Fibroblast of lung (primary cell): ENCODE measurements at places on chromosomes 5 and 9.

DNA sequence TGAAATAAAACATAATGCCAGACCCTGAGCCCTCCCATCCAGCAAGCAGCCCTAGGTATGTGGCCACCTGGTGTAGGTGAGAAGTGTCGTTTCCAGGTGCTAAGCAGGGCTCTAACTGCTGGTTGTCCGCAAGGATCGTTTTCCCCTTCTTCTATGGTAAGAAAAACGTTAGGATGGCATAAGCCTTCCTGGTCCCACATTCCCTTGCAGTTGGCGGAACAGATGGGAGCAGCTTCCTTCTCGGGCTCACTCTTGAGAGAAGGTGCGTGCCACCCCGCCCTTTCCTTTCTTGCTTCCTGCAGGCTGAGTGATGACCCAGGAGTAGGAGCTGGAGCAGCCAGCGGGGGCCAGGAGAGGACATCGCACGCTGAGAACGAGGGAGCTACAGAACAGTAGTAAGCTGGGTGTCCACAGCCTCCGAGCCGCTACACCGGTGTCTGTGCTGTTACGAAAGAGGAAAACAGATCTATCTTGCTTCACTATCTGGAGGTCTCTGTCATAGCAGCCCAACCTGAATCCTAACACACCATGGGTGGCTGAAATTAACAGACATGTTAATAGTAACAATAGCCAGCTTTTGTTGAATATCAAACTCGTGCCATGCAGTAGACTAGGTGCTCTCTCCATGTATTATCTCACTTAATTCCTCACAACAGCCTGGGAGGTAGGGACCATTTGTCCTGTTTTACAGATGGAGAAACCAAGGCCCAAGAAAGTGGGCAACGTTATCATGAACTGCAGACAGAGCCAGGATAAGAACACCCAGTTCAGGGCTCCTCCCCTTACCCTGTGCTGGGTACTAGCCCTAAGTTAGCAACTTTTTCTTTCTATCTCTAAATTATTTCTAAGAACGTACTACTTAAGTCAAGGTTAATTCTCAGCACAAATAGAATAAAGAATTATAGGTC lies 139.8 kb downstream of the COL23A1 start:
- no peak for DNase-seq

DNA sequence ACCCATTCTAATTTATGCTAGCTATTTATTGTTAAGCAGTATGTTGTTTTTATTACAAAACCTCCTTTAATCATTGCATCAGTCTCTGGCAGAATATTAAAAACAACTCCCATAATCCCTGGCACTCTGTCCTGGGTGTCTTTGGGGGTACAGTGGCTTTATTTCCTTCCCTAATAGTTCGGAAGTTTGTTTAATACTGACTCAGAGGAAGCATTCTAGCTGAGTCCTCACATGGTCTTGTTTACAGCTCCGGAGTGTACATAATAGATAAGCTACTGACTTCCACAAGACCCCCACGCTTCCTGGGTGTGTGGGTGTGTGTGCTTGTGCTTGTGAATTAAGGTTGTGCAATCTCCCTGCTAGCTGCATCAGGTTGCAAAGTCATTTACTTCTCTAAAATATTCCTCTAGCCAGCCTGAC lies 149.8 kb upstream of the CDKN2B start:
- peak; percentile 86 for DNase-seq

DNA sequence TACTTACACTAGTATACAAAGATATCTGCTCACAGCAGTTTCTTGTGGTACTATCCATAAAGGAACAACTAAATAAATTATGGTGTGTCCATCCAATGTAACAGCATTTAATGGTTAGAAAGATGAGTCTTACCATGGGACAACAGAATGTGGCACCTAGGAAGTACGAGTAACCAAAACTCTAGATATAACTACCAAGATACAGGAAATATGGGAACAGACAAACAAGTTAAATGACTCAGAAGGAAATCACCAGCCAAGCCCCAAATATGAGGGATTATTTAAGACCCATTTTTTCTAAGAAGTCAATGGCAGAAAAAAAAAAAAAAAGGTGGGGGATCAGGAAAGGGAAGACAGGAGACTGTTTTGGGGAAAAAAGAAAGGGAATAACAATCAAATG lies 294.8 kb downstream of the PRELID2 start:
- DNase-seq = no peak

GRCh38 chr5:172939611-172940267 lies 19.5 kb upstream of the RPL26L1 start:
- DNase-seq = no peak

DNA sequence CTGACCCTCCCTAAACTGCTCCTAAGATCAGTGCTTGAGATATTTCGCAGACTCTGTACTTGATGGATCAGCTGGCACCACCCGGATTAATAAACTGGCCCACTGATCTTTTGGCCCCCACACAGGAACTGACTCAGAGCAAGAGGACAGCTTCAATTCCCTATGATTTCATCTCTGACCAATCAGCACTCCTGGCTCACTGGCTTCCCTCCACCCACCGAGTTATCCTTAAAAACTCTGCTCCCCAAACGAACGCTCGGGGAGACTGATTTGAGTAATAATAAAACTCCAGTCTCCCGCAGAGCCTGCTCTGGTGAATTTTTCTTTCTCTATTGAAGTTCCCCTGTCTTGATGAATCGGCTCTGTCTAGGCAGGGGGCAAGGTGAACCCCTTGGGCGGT lies 36.5 kb upstream of the CD180 start:
- DNase-seq = peak; percentile 54

DNA sequence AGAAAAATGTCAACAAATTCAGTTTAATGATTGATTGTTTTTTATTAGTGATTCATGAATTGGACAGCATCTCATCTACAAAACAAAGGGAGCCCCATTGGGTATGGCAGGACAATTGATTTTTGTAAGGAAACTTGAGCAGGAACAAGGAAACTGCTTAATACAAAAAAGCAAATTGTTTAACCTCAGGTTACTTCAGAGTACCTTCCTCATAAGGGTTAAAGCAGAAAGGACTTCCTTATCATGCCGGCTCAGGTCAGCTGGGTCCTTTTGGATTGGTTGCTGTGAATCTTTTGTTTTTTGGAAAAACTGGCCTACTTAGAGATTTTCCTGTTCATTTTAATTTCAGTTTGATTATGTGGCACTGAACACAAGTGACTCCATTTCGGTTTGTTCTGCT lies 211.8 kb downstream of the ARRDC3 start:
- no peak for DNase-seq

DNA sequence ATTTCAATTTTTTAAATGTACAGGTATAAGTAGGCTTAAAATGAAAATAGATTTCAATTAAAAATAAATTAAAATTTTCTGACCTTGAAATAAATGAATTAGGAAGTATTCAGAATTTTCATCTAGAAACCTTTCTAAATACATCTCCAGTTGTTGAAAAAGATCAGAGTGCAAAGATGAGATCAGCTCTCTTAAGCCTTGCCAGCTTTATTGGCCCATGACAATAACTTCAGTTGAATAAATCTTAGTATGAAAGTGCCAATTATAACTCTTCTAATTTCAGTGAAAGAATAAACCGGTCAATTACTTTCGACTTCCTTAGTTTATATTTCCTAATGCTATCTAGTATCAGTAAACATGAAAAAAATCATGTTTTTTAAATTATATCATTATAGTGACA lies 117.4 kb downstream of the FBXL17 start:
- no peak for DNase-seq

DNA sequence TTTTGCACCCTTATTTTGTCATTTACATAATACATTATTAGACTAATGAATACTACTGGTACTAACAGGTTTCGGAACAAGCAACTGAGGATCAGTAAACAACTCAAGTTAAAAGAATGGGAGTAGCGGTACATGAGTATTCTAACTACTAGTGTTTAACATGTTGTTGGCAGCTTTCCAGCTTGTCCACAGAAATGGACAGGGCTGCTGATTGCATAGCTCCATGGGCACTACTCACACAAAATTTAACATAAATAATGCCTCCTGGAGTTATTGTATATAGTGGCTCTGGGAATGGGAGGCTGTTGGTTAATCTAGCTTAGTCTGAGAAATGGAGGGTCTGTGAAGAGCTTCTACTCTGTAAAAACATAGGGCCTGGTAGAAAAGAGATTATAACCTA lies 6.7 kb downstream of the NCBP1 start:
- DNase-seq = peak; percentile 51

DNA sequence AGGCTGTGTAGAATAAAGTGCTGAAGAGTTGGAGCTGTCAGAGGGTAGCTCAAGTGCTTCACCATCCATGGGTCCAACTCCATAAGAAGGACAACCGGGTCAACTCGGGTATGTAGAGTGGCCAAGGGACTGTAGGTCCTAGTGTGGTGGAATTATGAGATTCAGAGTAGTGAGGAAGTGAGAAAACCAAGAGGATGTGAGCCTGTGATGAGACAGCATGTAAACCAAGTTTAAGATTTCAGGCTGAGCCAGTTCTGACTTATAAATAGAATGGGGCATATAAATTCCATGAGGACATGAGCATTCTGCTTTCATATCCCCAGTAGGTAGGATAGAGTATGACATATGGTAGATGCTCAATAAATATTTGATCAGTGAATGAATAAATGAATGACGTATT lies 96.3 kb downstream of the CFAP95 start:
- no peak for DNase-seq

GRCh38 chr5:33148076-33148513 lies 292.7 kb upstream of the TARS1 start:
- DNase-seq = peak; percentile 91

DNA sequence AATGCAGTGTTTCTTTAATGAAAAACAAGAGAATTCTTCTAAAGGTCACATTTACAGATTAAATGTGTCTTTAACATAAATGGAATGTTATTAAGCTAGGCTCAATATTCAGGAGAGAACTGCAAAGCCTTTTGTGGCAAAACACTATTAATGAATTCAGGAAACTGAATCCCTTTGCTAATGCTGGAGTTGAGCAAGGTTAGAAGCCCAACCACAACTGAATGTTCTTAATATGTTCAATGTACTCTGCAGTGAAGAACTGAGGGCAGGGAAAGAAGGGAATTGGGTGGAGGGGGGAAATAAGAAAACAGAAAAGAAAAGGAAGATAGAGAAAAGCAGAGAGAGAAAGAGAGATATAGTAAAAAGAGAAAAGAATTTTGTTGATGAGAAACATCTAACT lies 276.7 kb upstream of the TMEM161B start:
- DNase-seq = no peak

DNA sequence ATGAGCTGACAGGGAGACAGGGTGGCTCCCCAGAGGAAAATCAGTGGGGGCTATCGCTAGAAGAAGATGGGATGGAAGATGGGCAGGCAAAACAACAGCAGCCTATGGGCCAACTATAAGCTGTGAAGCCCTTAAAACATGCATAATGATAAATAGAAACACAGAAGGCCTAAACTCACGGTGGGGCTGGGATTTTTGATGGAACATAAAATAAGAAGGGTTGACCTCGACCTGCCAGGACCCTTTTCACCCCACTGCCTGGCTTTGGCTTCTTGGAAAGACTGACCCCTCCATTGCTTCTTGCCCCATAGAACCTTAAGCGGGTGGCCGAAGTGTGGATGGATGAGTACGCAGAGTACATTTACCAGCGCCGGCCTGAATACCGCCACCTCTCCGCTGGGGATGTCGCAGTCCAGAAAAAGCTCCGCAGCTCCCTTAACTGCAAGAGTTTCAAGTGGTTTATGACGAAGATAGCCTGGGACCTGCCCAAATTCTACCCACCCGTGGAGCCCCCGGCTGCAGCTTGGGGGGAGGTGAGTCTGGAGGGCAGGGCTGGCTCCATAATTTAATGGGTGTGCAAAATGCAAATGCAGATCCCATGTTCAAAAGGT lies 36.5 kb upstream of the SAP30L start:
- no peak for DNase-seq

DNA sequence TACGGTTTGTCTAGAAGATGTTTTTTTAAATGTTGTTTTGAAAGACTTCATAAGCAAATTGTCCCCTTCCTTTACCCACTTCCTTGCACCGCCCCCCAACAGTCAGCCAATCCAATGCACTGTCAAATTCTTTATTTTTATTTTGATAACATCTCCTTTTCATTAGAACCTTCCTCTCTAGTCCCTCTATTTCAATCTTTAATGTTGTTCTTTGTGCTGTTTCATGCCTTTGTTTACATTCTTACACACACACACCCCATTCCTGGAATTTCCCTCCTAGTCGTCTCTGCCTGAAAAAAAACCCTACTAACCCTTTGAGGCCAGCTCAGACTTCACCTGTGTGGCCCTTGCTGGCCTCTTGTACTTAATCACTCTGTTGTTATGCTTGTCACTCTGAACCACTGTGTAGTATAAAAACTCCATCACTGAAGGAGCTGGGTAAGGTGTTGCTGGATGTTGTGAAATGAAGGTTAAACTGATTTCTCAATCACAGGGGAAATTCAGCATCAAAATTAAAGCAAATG lies 133.4 kb downstream of the UGCG start:
- DNase-seq = peak; percentile 80

GRCh38 chr5:115977988-115978387 lies 15.7 kb downstream of the LVRN start:
- peak; percentile 86 for DNase-seq

DNA sequence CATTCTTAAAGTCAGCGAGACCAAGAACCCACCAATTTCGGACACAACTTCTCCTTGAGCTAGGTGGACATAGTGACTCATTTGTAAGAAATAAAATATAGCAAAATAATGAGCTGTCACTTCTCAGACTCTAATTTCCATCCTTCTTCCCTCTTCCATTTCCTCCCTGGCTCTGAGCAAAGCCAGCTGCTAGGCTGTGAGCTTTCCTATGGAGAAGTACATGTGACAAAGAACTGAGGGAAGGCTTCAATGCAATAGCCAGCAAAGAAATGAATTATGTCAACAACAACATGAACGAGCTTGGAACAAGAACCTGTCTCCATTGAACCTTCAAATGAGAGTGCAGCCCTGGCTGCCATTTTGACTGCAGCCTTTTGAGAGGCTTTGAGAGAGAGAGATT lies 25.9 kb upstream of the SELENOP start:
- DNase-seq = no peak

DNA sequence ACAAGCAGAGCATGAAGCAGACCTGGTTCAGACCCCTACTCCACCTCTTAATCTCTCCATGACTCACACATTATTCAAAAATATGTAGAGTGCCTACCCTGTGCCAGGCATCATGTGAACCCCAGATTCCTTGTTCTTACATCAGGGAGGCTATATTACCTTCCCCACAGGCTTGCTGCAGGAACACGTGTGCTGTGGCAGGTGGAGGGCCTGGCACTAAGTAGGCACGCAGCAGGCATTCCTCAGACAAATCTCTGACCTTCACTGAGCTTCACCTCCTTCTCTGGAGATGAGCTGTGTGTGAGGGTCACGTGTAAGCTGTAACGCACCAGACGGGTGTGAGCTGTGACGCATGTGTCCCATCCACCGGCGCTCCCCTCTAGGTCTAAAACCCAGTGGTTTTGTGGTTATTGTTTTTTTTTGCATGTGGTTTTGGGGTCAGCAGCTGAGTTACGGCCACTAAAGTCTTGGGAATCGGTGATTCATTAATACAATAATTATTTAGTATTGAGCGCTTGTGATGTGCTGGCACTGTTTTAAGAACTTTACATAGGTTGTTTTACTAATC lies 30.3 kb downstream of the ANGPTL2 start:
- DNase-seq = peak; percentile 36

GRCh38 chr5:52837068-52837467 lies 49.4 kb downstream of the ITGA1 start:
- peak; percentile 75 for DNase-seq
